ENCODE measurements at places on chromosomes 11 and 22. TPM values are rescaled to one million over a fixed set of nuclear protein-coding genes. Genes with fewer than 3 reads are reported as not detected.

MRGPRX4 gene
- total RNA-seq = 0.87 TPM

OR56A1 gene
- not detected for total RNA-seq

OR4D5 gene
- total RNA-seq = not detected

MLC1 gene
- not detected for total RNA-seq

FERMT3 gene
- 9.3 TPM for total RNA-seq

UPK3A gene
- total RNA-seq = not detected

NOX4 gene
- total RNA-seq = 76.3 TPM

KCNQ1 gene
- total RNA-seq = 0.34 TPM

ANO5 gene
- under 0.01 TPM for total RNA-seq

MS4A1 gene
- not detected for total RNA-seq

LDHAL6A gene
- not detected for total RNA-seq

LYVE1 gene
- total RNA-seq = 208 TPM

FIBIN gene
- under 0.01 TPM for total RNA-seq

SCO2 gene
- 2.0 TPM for total RNA-seq

CELSR1 gene
- 20.2 TPM for total RNA-seq

B4GALNT4 gene
- total RNA-seq = 0.09 TPM

SERPING1 gene
- total RNA-seq = not detected

EXPH5 gene
- total RNA-seq = under 0.01 TPM

OR51G1 gene
- total RNA-seq = not detected

OR9Q1 gene
- total RNA-seq = not detected

RTN4R gene
- 1.3 TPM for total RNA-seq

ANGPTL5 gene
- total RNA-seq = 0.17 TPM

AQP11 gene
- 0.17 TPM for total RNA-seq

RBMXL2 gene
- total RNA-seq = not detected

OR8D4 gene
- total RNA-seq = not detected

MRGPRF gene
- not detected for total RNA-seq

FJX1 gene
- 25.7 TPM for total RNA-seq

LINC01488 gene
- under 0.01 TPM for total RNA-seq

ARCN1 gene
- total RNA-seq = 74.1 TPM

C11orf65 gene
- total RNA-seq = under 0.01 TPM

GSC2 gene
- total RNA-seq = not detected

ZDHHC8 gene
- total RNA-seq = 3.4 TPM

CRYBA4 gene
- not detected for total RNA-seq

NLRP14 gene
- not detected for total RNA-seq

OVOL1 gene
- total RNA-seq = not detected

MISFA gene
- total RNA-seq = 0.98 TPM

MAPK12 gene
- total RNA-seq = 55.0 TPM

CDC42BPG gene
- total RNA-seq = 0.34 TPM

RHBDD3 gene
- 17.8 TPM for total RNA-seq

NXPE4 gene
- total RNA-seq = not detected

TRPT1 gene
- 19.5 TPM for total RNA-seq

OR6T1 gene
- total RNA-seq = not detected

MAP6 gene
- 0.11 TPM for total RNA-seq

All from dermis lymphatic vessel endothelial cell (primary cell).